ENCODE measurements at places on chromosomes 4 and X.

DNA sequence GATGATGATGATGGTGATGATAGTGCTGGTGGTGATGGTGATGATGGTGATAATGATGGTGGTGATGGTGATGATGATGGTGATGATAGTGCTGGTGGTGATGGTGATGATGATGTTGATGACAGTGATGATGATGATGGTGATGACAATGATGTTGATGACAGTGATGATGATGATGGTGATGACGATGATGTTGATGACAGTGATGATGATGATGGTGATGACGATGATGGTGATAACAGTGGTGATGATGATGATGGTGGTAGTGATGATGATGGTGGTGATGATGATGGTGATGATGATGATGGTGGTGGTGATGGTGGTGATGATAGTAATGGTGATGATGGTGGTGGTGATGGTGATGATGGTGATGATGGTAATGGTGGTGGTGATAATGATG is 80.1 kb upstream of the MXRA5 start:
- no peak for DNase-seq

- DNase-seq = no peak
These were observed 291.7 kb downstream of the FBXO8 start for GRCh38 chr4:173991814-173992213.

- peak; percentile 93 for DNase-seq
These were observed at the start of gene BDH2 for GRCh38 chr4:103099691-103100392. Gene BDH2 (minus strand): TSS chr4:103099834. CDS start chr4:103096254, 3,580 bp downstream.

GRCh38 chrX:67599532-67599931 is 55.7 kb downstream of the AR start:
- no peak for DNase-seq

DNA sequence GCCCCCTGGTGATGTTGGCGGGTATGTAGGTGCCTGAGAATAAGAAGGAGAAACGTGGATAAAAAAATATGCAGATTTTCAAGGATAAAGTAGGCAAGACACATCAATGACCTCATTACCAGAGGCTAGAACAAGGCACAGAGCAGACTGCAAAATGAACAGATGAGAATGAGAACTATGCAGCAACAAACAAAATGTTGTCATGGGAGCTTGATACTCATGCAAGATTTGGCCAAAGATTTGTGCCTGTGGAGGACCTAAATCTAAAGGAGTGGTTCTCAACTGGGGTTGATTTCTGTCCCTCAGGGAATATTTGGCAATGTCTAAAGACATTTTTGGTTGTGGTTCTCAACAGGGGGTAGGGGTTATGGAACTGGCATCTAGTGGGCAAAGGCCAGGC is 177.3 kb downstream of the FRMPD4 start:
- no peak for DNase-seq

DNA sequence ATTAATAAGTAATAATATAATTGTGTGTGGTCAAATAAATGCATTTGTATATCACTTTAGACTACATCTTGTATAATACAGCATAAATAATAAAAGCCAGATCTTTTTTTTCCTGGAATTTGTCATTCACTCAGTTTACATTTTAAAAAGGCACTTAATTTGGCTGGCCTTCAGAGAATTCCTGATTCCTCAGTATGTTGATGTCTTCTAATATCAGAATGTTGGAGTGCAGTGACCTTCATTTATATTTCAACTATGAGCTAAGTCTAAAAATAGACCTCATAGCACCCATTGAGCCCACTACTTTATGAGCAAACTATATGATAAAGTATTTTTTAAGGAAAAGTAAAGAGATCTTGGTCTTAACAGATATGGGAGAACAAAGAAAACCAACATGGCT is 27.8 kb downstream of the ZNF330 start:
- DNase-seq = no peak

DNA sequence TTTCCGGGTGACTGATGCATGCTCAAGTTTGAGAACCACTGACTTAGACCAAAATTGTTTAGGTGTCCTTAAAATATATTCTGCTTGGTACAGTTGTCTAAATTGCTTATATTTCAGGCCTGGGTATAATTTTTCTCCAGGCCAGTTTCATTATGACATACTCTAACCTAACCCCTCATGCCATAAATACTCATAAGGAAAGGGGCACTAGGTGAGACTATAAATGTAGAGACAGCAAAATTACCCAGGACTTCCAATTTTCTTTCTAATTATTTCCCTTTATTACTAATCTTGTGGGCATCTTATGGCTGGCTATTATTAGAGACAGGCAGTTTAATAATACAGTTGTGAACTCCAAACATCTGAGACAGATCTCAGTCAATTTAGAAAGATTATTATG is 150.2 kb downstream of the RRAGB start:
- no peak for DNase-seq

DNA sequence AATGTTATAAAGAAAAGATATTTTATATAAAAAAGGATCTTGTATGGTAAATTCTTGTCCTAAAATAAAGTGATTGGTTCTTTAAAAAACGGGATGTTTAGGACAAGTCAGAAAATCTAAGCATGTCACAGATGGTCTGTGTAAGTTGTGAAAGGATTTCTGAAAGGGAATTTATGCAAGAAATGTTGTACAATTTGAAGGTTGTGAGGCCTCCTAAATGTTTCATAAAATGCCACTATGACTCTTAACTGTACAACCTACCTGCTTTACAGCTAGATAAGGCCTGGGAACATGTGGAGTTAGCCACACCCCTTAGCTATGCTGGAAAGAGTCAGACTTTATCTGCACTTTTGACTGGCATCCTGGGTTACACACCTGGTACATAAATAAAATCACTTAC is 951.5 kb upstream of the POU3F4 start:
- no peak for DNase-seq

DNA sequence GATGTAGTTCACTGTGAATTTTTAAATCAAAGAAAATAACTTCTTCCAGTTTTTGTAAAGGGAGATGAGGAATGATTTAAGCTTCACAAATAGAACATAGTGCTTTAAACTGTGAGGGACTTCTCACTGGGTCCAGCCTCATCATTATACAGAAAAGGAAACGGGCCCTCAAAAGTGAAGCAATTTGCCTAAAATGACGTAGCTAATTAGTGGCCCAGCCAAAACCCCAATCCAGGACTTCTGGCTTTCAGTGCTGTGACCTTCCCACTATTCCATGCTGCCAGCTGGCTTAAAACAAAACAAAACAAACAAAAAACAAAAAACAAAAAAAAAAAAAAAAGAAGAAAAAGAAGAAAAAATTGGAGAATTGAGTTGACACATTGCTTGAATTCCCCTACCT is 45.0 kb upstream of the STOX2 start:
- no peak for DNase-seq

DNA sequence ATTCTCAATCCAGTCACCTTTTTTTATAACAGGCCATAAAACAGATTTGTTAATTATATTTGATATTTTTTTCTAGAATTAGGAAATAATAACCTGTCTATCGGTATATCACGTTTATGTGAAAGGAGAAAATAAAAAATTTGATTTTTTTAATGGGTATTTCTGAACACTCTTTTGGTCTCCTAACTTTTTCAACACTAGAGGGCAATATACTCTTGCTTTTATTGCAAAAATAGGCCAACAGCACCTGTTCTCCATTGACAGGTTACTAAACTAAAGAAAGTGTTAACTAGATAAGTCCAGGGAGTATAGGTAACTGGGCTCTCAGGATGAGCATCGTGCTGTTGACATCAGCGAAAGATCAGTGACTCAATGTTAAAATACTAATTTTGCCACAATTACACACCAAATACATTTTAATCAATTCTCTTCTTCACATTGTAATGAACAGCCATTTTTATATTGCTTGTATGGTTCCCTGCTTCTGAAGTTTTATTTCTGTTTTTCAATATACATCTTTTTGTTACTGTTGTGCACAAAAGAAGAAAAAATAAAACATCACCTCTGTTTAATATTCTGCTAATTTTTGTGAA is 22.8 kb downstream of the NDST4 start:
- DNase-seq = no peak

DNA sequence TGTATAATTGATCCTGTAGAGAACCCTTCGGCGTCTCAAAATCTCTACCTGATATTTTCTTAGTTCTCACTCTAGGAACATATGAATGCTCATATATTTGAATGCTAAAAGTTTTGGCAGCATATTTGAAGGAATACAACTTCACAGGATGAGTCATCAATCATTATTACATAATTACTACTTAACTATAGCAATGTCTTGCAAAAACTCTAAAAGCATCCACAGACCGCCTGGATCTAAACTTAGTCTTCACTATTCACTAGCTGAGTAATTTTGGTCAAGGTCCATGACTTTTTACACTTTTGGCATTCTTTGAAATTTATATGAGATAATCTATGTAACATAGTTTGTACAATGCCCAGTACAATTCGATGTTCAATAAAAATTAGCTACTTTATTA is 194.7 kb downstream of the DTHD1 start:
- DNase-seq = no peak

DNA sequence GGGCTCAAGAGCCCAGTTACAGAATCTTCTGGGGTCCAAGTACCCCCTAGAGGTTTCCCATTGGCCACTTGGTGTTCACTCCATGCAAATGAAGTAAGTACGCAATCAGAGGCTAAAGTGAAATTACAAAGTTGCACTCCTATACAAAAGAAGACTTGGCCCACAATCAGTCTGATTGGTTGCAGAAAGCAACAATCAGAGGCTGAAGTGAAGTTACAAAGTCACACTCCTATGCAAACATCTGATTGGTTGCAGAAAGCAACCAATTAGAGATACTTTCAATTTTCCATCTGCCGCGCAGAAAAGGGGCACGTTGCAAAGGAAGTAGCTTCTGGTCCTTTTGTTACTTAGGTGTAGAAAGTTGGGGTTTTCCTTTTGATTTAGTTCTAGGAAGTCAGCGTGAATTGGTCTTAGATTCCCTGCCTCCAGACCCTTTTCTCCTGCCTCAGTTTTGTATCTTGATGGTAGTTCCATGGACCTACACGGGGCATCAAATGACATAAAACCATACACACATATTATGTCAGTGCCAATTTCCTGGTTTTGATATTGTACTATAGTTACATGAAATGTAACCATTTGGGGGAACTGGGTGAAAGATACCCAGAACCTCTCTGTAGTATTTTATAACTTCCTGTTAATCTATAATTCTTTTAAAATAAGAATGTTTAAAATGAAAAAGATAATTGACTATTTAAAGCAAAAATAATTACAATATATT is 12.4 kb upstream of the PIN4 start:
- DNase-seq = no peak

- DNase-seq = peak; percentile 48
These were observed 120.7 kb upstream of the TRIM2 start for GRCh38 chr4:153083447-153083947.

DNA sequence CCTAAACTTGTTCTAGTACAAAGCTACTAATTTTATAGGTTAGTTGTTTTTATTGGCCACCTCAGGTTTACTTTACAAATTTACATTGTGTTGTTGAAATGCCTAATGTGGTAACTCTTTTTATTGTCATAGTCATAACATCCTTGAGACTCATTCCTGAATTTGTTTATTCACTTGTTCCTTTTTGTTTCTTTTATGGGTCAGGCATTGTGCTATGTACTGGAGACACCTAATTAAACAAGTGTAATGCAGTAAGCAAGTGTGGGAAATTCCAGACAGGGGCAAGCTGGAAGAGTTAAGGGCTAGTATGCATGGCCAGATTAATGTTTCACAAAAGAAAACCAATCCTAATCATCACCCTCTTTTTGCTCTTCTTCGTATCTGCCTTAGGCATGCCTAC is 30.5 kb upstream of the TTC29 start:
- DNase-seq = no peak

DNA sequence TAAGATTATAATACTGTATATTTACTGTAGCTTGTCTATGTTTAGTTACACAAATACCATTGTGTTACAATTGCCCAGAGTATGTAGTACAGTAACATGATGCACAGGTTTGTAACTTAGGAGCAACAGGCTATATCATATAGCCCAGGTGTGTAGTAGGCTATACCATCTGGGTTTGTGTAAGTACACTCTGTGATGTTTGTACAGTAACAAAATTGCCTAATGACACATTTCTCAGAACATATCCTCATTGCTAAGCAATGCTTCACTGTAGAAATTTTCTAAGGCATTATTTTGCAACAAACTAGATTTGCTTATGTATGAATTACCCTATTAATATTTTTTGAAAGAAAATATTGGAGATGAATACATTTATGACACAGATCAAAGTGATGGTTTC is 1390.9 kb downstream of the C4orf33 start:
- no peak for DNase-seq

GRCh38 chr4:21722157-21722839 is 226.3 kb downstream of the KCNIP4 start:
- DNase-seq = no peak

GRCh38 chr4:89957046-89957926 is 62.6 kb downstream of the MMRN1 start:
- no peak for DNase-seq

DNA sequence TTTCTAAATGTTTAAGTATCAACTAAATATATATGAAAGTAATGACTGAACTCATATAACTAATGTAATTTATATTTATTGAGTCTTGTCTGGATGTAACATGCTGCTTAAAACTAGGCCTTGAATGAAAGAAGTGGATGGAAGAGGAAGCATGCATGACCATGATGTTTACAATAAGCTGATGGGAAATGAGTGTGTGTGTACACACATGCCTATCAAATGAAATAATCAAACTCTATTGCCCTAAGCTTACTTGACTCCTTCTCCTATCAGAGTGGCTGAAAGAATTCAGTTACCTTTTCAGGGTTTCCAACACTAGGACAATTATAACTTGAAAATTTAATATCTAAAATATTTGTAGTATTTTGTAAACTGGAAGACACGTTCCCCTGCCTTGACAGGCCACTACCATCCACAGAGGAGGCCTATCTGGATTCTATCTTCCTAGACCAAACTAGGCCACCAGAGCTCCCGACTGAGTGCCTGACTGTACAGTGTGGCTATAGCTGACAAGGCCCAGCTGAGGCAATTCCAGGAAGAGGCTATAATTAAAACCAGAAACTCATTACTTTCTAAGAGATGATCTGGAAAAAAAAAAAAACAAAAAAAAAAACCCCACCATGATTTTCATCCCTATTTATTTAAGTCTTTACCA is 7.6 kb downstream of the ARSJ start:
- no peak for DNase-seq

- peak; percentile 43 for DNase-seq
These were observed 14.6 kb upstream of the DCTD start for GRCh38 chr4:182931691-182932345.

GRCh38 chrX:56726605-56727004 is 2.4 kb upstream of the NBDY start:
- no peak for DNase-seq

- DNase-seq = no peak
These were observed 89.1 kb upstream of the CBR4 start for GRCh38 chr4:169098969-169099690.

- DNase-seq = no peak
These were observed 37.1 kb upstream of the LEF1 start for GRCh38 chr4:108205859-108206258.

Measured in non-pigmented ciliary epithelial cell (primary cell).